ENCODE measurements at places on chromosomes 5 and 9.
A peak's percentile ranks its signal among the peaks of the same experiment; 100 is the strongest.

DNA sequence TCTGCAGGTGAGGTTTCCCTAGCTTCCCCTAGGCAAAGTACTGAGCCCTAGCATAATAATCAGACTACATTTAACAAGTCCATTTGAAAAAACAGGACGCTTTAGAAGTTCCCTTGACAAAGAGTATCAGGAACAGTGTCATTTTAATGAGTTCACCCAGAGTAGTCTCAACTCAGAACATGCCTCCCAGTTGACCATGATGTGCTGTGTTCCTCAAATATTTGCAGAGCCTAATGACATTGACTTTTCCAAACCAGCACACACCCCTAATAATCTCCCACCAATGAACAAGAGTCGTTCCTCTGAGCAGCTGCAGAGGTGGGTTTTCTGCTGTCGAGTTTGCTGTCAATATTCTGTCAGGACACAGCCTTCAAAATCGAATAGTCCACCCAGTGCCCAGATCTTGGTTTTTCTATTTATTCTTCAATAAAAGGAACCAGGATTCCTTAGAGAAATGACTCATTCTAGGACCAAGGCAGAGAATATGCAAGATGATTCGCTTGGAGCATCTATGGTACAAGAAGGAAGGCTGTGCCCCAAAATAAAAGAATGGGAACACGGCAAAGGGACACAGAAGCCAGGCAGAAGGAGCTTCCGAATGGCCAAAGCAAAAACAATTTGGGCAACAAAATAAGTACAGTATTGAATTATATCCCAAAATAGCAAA is 57.6 kb downstream of the OTULIN start:
- no peak for DNase-seq

- no peak for DNase-seq
These were observed 221.2 kb downstream of the GABRG2 start for GRCh38 chr5:162288647-162289296.

- DNase-seq, result no peak
These were observed 278.9 kb downstream of the CHSY3 start for GRCh38 chr5:130183115-130183514.

DNA sequence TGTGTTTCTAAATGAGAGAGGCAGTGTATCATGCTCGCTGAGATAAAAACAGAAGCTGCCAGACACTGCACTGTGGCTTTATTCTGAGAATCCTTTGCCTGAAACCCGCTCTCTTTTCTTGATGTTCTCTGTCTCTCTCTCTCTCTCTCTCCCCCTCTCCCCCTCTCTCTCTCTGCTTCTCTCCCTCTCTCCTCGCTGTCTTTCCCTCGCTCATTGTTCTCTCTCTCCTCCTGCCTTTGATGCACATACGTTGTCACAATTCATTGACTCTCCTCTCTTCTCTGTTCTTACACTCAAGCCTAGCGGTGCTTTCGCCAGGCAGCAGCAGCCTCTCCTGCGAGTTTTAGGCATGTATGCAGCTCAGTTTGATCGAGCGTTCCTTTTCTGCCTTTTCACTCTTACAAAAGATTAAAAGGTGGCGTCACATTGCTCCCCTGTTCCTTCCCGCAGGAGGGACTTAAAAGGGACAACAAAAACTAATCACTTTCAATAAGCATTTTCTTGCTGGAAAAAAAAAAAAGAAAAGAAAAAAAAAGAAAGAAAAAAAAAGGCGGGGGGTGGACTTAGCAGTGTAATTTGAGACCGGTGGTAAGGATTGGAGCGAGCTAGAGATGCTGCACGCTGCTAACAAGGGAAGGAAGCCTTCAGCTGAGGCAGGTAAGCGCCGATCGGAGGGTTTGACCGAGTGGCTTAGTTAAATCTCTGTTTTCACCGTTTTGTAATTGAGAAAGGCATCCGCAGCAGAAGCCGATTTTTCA is 717.9 kb upstream of the WWC1 start:
- no peak for DNase-seq

- no peak for DNase-seq
These were observed 815.7 kb downstream of the SEMA5A start for GRCh38 chr5:8730194-8730593.

DNA sequence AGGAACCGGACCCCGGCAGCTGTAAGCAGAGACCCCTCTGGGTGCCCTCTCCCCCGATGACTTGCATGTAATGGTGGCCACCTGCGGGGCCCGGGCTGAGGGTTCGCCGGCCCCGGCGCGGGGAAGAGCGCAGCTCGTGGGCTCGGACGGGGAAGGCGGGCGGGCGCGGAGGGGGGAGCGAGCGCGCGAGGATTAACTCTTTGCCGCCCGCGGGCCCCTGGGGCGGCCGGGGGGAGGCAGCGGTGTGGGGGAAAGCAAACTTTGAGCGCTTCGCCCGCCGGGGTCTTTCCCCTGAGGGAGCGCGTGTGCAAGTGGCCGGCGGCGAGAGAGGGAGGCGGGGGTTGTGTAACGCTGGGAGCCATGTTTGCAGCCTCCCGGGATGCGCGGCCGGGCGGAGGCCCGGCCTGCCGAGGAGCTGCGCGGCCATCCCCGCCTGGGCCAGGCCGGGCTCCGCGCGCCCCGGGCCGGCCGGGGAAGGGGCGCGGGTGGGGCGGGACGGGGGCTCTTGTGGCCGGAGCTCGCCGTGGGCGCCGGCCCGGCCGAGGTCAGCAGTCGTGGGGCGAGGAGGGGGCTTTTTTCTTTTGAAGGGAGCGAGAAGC is 547 bp downstream of the ANP32B start:
- peak; percentile 56 for DNase-seq

DNA sequence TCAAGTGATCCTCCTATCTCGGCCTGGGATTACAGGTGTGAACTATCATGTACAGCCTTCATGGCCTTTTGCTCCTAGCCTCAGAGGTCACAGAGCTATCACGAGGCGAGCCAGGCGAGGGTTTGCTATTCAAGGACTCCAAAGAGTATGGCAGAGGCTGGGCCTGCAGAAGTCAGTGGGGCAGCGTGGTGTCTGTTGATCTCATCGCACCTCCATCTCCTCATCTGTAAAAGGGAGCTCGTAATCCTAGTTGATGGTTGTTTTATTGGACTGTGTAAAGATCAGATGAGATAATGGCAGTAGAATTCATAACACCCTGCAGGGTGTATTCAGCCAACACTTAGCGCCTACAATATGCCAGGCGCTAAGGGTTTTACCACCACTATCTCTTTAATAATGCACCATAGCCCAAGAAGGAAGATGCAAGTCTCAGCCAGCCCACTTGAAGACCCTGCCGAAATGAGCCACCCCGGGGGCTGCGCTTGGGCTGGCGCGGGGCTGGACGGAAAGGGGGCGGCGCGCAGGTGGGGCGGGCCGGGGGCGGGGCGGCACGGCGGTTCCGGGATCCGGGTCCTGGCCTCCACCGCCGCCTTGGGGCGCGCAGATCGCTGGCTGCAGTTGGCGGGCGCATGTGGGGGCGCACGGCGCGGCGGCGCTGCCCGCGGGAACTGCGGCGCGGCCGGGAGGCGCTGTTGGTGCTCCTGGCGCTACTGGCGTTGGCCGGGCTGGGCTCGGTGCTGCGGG is at the start of gene GALNT12:
GALNT12 (plus strand) TSS at position 601 of the 744 bp plus-strand sequence; CDS start at position 630, 29 bp downstream.
- peak; percentile 72 for DNase-seq

DNA sequence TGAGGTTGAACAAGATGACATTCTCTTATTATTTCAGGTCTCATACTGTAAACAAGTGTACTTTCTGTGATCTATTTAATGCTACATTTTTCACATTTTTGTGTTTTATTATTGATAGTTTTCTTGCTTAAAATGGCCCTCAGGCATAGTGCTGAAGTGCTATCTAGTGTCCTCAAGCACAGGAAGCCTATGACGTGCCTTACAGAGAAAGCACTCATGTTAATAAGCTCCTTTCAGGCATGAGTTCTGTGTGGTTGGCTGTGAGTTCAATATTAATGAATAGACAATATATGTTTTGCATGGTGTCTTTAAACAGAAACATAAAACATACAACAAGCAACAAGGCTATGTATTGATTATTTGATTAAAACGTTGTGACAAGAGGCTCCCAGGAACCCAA is 450.1 kb downstream of the PLK2 start:
- DNase-seq, result no peak
